Activated naive CD8-positive, alpha-beta T cell treated with anti-CD3 and anti-CD28 coated beads, Interleukin-2, amount 10 ng/mL, durations not matched to agents 7 days and 5 days (primary cell): ENCODE measurements at places on chromosomes 16 and 17. TPM values are rescaled to one million over a fixed set of nuclear protein-coding genes. Genes with fewer than 3 reads are reported as not detected.
A peak's percentile ranks its signal among the peaks of the same experiment; 100 is the strongest.

DNA sequence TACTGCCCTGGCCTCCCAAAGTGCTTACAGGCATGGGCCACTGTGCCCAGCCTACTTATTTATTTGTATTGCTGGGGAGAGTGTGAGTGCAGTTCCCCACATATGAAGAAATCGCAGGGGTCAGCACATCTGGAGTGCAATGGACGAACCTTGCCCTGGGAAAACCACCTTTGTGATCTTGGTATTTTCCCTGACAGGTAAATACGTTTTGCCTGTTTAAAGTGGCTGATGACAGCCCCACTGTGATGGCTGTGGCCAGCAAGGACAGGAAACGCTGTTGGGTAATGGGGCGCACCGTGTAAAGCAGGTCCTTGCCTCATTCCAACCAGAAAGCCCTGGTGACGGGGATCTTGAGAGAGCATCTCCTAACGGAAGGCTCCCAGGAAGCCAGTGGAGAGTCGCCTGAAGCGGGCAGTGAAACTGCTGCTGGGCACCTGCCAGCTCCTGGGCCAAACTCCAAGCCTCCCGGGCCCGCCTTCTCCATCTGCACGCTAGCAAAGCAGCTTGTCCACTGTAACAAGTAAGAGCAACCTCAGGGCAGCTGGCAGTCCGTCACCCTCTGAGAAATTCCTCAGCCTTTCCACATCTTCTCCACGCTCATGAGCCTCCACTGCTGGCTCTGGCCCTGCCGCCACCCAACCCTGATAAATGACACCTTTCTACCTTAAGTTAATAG, 17.5 kb downstream of the EMC8 start:
- no peak overlapping the region for H3K4me3 ChIP-seq
- H3K27ac ChIP-seq = no peak overlapping the region
- peaks cover 4% of the 10 kb centered on the region for H3K4me1 ChIP-seq
- no peak for DNase-seq
- H3K36me3 ChIP-seq = peaks cover 9% of the 10 kb centered on the region

DNA sequence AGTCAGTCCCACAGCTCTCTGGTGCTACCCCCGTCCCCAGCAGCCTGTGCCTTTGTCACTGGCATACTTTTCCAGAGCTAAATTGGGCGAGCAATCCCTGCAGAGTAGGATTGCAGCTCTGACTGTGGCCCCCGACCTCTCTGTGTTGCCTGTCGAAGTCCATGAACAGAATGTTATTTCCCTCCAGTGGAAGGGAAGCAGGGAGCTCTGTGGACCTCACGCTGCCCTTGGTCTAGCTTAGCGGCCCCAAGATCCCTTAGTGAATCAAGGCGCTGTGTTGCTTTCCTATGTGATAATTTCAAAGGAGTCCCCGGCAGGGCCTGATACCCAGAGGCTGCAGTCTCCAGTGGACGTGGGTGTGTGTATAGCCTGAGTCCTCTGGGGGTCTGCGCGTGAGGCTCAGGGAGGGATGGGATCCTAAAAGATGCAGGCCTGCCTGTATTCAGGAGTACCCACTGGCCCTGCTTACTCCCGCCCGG, 15.5 kb upstream of the CD300A start:
- H3K36me3 ChIP-seq = no peaks in the 10 kb centered on the region
- peaks cover 7% of the 10 kb centered on the region for H3K4me1 ChIP-seq
- H3K4me3 ChIP-seq = no peak overlapping the region
- DNase-seq = no peak

DNA sequence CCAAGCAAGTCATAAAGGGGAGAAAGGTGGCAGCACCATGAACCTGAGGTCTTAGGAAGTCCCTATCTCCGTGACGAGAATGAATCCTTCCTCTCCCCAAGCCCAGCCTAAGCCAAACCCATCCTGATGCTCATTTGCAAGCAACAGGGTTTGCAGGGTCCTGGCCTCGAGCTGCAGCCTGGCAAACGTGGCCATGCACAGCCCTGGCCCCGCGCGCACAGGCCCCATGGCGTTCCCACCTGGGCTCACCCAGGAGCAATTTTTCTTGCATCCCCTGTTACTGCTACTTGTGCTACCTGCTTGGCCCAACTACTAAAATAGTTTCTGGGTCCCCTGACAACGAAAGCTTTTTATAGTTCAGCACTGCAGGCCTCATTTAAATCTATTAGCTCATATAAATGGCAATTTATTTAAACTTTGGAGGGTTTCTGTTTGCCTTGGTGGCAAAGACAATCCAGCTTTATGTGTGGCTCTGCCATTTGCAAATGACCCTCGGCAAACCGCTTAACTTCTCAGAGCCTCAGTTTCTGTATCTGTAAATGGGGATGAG, 141.5 kb downstream of the C16orf78 start:
- no peak overlapping the region for H3K27ac ChIP-seq
- no peaks in the 10 kb centered on the region for H3K27me3 ChIP-seq

GRCh38 chr17:78383725-78384471, 5.4 kb downstream of the PGS1 start:
- H3K4me3 ChIP-seq = peak overlapping the region; percentile 72
- H3K4me1 ChIP-seq = peaks cover 74% of the 10 kb centered on the region
- H3K27me3 ChIP-seq = no peaks in the 10 kb centered on the region
- H3K36me3 ChIP-seq = peaks cover 18% of the 10 kb centered on the region
- peak; percentile 41 for DNase-seq

GRCh38 chr17:80558046-80558445, 13.4 kb downstream of the RPTOR start:
- H3K27ac ChIP-seq = no peak overlapping the region
- H3K4me3 ChIP-seq = no peak overlapping the region
- no peaks in the 10 kb centered on the region for H3K36me3 ChIP-seq

DNA sequence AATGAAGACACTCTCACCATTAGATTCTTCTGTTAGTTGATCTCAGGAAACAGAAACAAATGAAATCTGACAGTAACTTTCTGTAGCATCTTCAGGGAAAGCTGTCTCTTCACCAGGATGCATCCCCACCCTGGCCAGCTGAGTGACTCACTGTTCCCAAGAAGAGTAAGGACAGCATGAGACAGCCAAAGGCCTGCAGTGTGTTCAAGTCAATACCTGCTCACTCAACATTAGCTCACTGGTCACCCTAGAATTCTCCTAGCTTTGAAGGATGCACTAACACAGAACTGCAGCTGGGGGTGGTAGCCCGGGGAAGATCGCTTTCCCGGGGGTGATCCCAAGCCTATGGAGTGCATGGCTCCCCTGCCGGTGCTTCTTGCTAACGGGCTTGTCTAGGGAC, 28.2 kb upstream of the CLEC18B start:
- H3K4me1 ChIP-seq = peaks cover 30% of the 10 kb centered on the region
- peak overlapping the region; percentile 48 for H3K27ac ChIP-seq
- peaks cover 27% of the 10 kb centered on the region for H3K36me3 ChIP-seq
- no peak overlapping the region for H3K4me3 ChIP-seq
- no peak for DNase-seq
- H3K27me3 ChIP-seq = no peaks in the 10 kb centered on the region

GRCh38 chr17:28725660-28726225, 290 bp downstream of the TLCD1 start:
- peak overlapping the region; percentile 92 for H3K4me3 ChIP-seq
- DNase-seq = no peak
- H3K4me1 ChIP-seq = peaks cover 47% of the 10 kb centered on the region
- H3K27me3 ChIP-seq = no peaks in the 10 kb centered on the region

DNA sequence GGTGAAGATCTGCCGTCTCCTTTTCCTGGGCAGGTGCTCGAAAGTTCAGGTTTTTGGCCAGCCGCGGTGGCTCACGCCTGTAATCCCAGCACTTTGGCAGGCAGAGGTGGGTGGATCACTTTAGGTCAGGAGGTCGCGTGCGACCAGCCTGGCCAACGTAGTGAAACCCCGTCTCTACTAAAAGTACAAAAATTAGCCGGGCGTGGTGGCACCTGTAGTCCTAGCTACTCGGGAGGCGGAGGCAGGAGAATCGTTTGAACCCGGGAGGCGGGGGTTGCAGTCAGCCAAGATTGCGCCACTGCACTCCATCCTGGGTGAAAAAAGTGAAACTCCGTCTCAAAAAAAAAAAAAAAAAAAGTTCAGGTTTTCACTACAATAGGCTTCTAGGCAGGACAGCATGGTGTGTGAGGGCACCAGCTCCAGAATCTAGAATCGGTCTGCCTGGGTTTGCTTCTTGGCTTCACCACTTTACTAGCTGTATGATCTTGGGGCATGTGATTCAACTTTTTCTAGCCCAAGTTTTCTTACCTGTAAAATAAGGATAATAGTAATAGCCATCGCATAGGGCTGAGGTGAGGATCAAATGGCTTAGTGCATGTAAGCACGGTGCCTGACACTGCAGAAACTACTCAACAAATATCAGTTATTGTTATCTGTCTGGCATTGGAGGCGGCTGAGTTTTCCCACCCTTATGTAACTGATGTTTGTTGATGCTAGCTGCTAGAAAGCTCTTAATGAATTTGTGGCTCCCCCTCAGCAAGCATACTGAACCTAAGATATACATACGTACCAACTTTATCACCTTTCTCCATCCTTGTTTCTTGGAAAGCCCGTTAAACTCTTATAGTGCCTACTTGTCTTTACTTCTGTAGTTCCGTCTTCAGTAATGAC, 1.3 kb downstream of the PSMD12 start:
- peak overlapping the region; percentile 94 for H3K4me3 ChIP-seq
- no peak for DNase-seq
- H3K27ac ChIP-seq = peak overlapping the region; percentile 93
- H3K36me3 ChIP-seq = peaks cover 24% of the 10 kb centered on the region

GRCh38 chr16:50708373-50709060, 15.1 kb downstream of the NOD2 start:
- peaks cover 26% of the 10 kb centered on the region for H3K36me3 ChIP-seq
- peaks cover 12% of the 10 kb centered on the region for H3K4me1 ChIP-seq
- DNase-seq = no peak
- H3K27ac ChIP-seq = no peak overlapping the region
- no peaks in the 10 kb centered on the region for H3K27me3 ChIP-seq

DNA sequence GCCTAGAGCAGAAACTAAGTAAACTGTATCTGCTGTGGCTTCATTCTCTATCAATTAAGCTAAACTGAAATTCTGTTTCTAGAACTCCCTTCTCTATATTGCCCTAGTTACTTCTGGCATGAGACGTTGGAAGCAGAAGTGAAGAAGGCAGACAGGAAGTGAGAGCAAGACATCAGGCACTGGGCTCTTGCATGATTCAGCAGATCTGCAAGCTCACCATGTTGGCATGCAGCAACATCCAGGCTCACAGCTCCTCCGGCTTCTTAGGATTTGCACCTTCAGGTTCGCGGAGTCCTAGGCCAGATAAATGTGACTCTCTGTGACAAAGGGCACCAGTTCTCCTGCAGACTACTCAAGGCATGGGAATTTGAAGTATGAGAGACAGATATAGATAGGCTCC, 148.3 kb downstream of the CDH8 start:
- H3K4me1 ChIP-seq = no peaks in the 10 kb centered on the region
- DNase-seq = no peak
- no peak overlapping the region for H3K27ac ChIP-seq
- H3K4me3 ChIP-seq = no peak overlapping the region
- H3K27me3 ChIP-seq = no peaks in the 10 kb centered on the region
- no peaks in the 10 kb centered on the region for H3K36me3 ChIP-seq

- DNase-seq = no peak
- no peak overlapping the region for H3K27ac ChIP-seq
- peaks cover 2% of the 10 kb centered on the region for H3K4me1 ChIP-seq
- H3K4me3 ChIP-seq = no peak overlapping the region
- no peaks in the 10 kb centered on the region for H3K36me3 ChIP-seq
These were observed 97.2 kb upstream of the GSE1 start for GRCh38 chr16:85515830-85516397.

The GAS2L2 gene
- total RNA-seq = 0.11 TPM

The PDIA2 gene
- total RNA-seq = not detected

The CTF1 gene
- total RNA-seq = 0.37 TPM

The ARL5C gene
- total RNA-seq = 0.11 TPM
